Activated B cell treated with CpG ODN at 0.5 μM for 24 hours (primary cell): ENCODE measurements at places on chromosomes 5 and 9. TPM values are rescaled to one million over a fixed set of nuclear protein-coding genes. Genes with fewer than 3 reads are reported as not detected.
A peak's percentile ranks its signal among the peaks of the same experiment; 100 is the strongest.

- no peak overlapping the region for H3K27ac ChIP-seq
- DNase-seq = no peak
- H3K4me1 ChIP-seq = peaks cover 5% of the 10 kb centered on the region
Observed at GRCh38 chr9:76512826-76513225, 53.8 kb downstream of the GCNT1 start.

DNA sequence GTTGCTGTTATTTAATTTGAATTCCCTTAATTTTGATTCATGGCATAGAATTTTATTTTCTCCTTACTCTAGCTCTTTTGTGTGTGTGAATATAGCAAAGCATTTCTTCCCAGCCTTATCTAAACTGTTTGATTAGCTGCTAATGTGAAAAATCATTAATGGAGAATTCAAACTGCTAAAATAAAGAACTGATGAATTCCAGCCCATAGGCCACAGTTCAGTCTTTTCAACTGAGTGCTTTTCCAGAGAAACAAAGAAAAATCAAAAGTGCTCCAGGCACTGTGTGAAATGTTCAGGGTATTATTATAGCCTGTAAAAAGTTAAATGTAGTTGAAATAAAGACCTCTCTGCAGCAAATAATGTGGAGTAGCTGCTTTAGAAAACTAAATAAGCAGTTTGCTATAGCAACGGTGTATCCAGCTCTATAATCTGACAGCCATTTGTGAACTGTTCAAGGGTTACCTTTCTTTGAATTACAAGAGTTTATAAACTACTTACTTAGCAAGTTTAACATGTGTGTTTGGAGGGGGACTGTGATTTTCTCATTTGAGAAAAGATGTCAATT, 123.8 kb downstream of the GIN1 start:
- no peak overlapping the region for H3K27ac ChIP-seq
- no peaks in the 10 kb centered on the region for H3K4me1 ChIP-seq
- no peaks in the 10 kb centered on the region for H3K36me3 ChIP-seq
- no peak for DNase-seq

Gene TGFBI
- 1.1 and 1.3 TPM in 2 replicates for total RNA-seq

Gene GHR
- total RNA-seq = not detected in 2 replicates

Gene IL5
- total RNA-seq = not detected in 2 replicates

- H3K36me3 ChIP-seq = peaks cover 16% of the 10 kb centered on the region
- H3K4me3 ChIP-seq = peak overlapping the region; percentile 94
- no peaks in the 10 kb centered on the region for H3K27me3 ChIP-seq
- H3K4me1 ChIP-seq = peaks cover 82% of the 10 kb centered on the region
- DNase-seq = no peak
- H3K27ac ChIP-seq = peak overlapping the region; percentile 91
Observed at GRCh38 chr9:127977884-127978647, 2.7 kb downstream of the EEIG1 start.

Gene IFNA2
- total RNA-seq = not detected in 2 replicates

DNA sequence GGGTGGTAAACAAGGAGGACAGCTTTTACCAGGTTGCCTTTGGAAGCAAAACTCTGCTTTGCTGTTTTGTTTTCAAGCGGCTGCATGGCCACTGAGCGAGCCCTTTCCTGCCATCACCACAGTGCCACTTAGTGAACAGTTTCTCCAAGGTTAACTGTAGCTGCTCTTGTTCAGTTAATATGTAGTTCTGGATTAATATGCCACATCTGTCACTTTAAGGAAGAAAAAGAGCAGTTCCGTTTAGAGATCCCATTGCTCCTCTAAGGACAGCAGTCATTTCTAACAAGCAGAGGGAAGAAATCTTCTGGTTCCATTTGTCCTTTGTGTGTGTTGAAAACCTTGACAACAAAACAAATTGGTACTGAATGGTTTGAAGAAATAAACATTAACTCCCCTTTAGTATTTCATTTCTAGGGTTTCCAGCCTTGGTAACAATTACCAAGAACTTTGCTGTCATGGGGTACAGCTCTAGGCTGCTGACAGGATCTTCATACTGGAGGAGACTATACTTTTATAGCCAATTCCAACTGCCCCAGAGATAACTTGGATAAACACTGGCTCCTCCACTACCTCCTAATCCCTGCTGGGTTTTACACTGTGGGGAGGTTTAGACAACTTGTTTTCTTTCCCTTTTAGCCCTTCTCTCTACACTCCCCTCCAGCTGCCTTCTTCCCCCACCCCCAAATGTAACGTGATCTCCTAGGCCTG, 10.3 kb upstream of the ABL1 start:
- no peak overlapping the region for H3K4me3 ChIP-seq
- peaks cover 2% of the 10 kb centered on the region for H3K4me1 ChIP-seq
- peaks cover 4% of the 10 kb centered on the region for H3K36me3 ChIP-seq
- DNase-seq = no peak
- no peak overlapping the region for H3K27ac ChIP-seq
- no peaks in the 10 kb centered on the region for H3K27me3 ChIP-seq

Gene CSF1R
- 0.44 and 0.69 TPM in 2 replicates for total RNA-seq

Gene SLC6A7
- not detected in 2 replicates for total RNA-seq
